ENCODE measurements at places on chromosomes 4 and X.
A peak's percentile ranks its signal among the peaks of the same experiment; 100 is the strongest.

DNA sequence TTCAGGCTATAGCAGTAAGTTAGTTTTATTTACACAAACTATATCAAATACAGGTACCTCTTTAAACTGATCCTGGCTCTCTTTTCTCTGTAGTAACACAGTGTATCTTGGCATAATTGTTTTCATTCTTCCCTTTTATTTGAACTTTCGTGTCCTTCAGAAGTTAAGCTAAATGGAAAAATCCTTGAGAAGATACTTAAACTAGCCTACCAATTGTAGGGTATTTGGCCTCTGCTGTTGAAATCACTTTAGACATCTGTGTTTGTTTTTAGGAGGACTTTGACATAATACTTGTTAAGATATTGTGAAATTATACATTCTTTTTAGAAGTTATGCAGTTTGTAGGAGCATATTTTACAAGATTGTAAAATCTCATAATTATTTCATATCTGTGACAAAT, 90.3 kb upstream of the GK2 start:
- DNase-seq: no peak

GRCh38 chrX:3262901-3263300, 83.6 kb downstream of the MXRA5 start:
- no peak for DNase-seq

DNA sequence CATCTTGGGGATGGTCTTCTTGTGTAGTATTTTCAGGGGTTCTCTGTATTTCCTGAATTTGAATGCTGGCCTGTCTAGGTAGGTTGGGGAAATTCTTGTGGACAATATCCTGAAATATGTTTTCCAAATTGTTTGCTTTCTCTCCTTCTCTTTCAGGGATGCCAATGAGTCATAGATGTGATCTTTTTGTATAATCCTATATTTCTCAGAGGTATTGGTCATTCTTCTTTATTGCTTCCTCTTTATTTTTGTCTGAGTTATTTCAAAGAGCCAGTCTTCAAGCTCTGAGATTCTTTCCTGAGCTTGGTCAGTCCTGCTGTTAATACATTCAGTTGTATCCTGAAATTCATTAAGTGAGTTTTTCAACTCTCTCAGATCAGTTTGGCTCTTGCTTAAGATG, 73.1 kb downstream of the MAMLD1 start:
- no peak for DNase-seq

DNA sequence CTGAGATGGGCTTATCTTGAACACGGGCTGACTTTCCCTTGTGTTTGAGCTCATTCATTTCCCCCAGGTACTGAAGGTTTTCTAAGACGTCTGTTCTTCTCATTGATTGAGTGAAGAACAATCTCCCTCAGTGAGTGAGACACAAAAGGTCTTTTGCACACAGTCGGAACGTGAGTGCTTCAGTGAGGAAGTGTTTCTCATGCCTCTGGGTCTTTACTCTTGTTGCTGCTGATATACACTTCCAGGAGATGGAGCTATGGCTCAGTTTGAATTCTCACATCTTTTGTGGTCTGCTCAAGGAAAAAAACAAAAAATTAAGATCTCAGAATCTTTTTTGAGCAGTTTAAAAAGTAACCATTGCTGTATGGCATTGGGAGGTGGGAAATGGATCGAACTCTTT, 981.9 kb upstream of the TENM3 start:
- DNase-seq: peak; percentile 32

GRCh38 chr4:62709618-62710252, 1509.6 kb downstream of the ADGRL3 start:
- peak; percentile 25 for DNase-seq

- DNase-seq: peak; percentile 80
These were observed 1.5 kb downstream of the PIM2 start for GRCh38 chrX:48917139-48918001.

DNA sequence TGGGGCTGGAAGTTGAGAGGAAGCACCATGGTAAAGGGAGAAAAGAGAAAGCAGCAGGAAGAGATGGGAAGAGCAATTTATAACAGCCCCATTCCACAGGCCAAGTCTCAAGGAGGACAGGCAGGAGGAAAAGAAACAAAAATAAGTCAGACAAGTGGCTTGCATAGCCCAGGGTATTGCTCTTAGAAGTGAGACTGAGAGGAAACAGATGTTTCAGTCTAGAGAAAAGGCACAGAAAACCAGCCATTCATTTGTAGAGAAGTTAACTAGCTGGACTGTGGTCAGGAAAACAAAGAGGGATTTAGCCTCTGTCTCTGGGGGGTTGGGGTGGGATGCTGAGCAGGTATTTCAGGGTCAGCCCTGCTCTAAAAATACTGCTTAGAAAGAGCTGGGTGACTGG, 175.0 kb upstream of the ARHGEF9 start:
- DNase-seq: no peak

DNA sequence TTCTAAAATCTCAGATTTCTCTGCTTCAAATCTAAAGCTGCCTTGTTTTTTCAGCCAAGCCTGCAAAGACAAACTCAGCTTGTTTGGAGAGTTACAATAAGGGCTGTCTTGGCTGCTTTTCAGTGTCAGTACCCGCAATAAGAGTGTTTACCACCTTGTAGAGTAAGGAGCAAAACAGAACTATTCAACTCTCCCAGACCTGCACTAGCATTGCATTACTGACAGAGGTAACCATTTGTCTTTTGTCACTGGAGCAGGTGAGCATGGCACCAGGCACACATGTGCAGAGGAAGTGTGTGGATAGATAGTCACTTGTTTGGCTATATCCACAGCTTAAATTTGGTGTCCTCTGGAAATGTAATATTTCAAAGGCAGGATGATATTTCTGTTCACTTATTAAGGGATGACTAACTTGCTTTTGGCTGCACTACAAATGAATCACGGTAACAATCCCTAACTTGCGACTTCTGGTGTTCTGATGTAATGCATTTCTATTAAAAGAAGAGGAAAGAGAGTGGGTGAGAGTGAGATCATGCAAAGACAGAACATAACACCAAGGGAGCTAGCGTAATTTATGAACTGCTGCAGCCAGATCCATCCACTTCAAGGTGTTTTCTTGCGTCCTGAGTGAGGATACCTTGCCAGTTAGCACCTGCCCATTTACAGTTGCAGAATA, 38.6 kb downstream of the PTCHD1 start:
- no peak for DNase-seq

DNA sequence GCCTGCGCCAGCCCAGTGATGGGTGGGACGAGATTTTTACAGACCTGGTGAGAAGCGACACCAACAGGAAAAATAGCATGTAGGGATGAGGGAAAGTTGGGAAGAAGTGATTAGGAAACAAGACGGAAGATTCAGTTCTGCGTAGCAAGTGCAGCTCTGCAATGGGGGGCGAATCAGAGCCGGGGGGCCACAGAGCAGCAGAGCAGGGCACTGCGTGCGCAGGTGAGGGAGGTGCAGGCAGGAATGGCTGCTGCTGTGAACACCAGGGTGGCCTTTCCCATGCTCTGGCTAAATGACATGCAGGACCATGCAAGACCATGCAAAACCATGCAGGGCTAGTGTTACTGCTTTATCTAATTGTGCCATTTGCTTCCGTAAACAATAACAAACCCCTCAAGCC, 442.7 kb upstream of the FRG1 start:
- no peak for DNase-seq

DNA sequence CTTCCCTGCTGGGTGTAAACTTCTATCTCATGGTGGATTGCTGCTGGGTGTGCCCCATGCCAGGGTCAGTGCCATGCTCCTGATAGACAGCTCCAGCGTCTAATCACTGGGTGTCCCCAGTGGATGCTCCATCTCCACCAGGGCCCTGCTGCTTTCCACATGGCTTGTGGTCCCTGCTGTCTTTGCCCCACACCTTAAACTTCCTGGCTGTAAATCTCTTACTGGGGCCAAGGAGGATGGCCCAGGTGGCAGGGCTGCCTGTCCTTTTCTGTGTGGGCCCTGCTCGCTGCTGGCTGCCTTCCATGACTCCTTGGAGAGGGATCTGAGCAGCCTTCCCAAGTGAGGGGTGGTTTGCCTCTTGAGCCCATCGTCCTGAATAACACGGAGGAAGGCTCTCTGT, 51.8 kb downstream of the RGS12 start:
- no peak for DNase-seq

- no peak for DNase-seq
These were observed 45.6 kb downstream of the SPATA4 start for GRCh38 chr4:176149680-176150355.

GRCh38 chr4:15690020-15690809, 8.6 kb downstream of the FAM200B start:
- no peak for DNase-seq

- DNase-seq: no peak
These were observed 36.0 kb upstream of the TTC29 start for GRCh38 chr4:146981651-146982050.

GRCh38 chr4:156195914-156196313, 242.2 kb upstream of the CTSO start:
- no peak for DNase-seq

DNA sequence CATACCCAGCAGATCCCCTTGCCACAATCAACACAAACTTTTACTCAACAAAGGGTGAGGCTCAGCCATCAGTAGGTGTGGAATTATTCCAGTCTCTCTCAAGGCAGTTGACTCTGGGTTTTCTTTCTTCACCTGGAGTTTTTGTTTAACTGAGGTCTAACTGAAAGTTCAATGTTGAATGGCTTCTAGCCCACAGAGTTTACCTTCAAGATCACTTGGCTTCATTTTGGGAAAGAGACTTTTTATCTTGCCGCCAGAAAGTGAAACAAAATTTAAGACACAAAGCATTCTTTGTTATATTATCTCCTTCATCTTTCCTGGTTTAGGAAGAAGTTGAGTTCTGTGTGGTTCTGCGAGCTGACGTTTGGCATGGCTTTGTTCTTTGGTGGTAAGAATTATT, 83.8 kb upstream of the RASGEF1B start:
- no peak for DNase-seq

DNA sequence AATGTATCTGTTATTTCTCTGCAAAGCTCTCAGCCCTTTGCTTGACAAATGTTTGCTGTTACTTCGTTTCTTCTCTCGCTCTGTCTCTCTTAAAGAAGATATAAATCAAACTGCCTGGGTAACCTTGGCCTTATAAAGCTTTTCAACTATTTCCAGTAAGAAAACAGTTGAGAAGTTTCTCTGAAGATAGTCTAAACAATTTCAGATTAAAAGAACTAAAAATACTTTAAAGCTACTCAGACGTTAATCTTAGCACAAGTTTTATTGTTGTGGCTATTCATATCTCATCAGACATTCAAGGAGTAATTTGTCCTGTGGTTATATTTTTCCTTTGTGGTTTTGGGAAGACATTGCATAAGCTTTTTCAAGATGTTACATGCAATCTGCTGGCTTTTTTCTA, 22.6 kb downstream of the HOPX start:
- DNase-seq: no peak

DNA sequence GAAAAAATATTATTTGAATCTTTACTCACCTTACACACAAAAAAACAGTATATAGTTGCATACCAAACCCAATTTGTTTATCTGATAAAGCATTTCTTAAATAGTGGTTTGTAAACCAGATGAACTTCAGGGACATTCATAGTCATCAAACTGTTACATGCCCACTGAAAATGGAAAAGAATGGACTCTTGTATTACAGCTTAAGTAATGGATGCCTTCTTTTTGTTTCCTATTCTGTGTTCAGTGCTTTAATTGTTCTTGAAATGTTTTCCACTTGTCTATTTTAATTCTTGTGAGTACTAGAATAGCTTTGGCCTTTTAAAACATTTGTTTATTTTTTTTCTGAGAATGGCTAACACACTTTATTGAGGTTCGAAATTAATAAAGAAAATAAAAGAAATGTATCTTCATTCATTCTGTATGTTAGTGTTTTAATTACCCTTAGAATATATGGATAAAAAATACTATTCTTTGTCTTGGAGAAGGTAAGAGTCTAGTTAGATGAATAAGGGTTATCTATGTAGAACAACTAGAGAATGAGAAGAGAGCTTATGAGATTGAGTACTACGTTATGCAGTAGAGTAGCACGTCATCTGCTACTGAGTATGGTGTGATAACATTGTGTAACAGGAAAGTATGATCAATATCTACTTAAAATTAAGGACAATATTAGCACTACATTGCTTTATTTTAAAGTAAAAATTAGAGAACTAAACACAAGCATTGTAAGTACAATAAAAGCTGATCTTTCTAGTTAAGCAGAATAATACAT, 9.9 kb downstream of the CPEB2 start:
- DNase-seq: no peak

- DNase-seq: no peak
These were observed 572.0 kb downstream of the INPP4B start for GRCh38 chr4:142274137-142274536.

DNA sequence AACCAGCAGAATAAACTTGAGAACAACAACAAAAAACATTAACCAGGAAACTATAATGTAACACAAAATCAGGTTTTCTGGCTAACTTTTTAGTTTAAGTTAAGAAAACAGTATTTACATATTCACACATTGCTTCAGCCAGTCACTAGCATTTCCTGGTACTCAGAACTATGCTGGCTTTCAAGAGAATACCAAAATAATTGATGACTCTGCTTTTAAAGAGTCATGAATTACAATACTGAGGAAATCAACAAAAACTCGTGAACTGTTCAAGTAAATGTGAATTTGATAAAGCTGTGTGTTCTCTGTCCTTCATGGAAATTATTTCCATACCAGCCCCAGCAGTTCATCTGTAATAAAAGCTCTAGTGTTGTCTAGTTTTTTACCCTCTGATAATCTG, 27.4 kb downstream of the PRSS12 start:
- DNase-seq: no peak

GRCh38 chrX:130376077-130376476, 9.4 kb downstream of the GPR119 start:
- no peak for DNase-seq

DNA sequence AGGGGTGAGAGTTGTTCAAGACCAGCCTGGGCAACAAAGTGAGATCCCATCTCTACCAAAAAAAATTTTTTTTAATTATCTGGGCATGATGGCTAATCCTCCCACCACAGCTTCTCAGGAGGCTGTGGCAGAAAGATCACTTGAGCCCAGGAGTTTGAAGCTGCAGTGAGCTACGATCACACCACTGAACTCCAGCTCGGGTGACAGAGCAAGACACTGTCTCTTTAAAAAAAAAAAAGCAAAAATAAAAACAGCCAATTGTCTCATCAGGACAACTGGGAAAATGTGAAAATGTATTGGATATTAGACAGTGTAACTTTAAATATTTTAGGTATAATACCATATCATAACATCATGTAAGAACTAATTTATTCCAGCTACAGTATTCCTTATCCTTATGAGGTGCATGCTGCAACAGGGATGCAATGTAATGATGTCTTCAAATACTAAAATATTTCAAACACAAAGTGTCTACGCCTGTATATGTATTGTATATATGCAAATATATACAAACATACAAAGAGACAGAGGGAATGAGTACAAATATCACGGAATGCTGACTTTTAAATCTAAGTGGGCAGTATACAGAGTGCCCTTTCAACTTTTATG, 17.2 kb downstream of the FAM13A start:
- DNase-seq: no peak

Data from NCI-H774 (cell line).